ENCODE measurements at places on chromosomes 2 and 18. TPM values are rescaled to one million over a fixed set of nuclear protein-coding genes. Genes with fewer than 3 reads are reported as not detected.

NYAP2 gene
- total RNA-seq: not detected

DNA sequence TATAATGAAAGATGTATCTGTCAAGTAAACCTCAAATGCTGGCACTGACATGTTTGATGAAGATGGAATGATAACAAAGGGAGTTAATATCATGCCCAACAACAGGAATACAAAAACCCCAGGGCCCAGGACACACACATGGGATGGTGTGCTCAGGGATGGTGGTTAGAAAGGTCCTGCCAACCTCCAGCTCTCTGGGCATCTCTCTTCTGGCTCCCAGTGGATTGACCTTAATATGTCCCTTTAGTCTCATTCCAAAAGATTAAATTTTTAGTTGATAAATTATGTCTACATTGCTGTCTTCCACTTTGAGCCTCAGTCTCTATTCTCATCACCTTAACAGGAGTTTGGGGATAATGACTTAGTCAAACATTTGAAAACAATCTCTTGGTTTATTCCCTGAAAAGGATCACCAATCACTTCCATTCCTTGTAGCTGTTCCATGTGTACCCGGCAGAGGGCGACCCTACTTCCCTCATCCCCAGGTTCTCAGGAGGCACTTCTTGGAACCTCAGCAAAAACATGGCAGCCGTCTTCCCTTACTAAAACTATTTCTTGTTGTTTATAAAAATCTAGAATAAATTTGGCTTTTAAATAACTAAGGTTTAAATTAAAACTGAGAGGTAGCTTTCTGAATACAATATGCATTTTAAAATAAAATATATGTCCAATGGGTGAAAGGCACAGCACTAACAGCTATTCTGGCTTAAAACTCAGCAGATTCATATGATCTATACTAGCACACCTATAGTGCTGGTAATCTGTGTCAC lies 29.6 kb downstream of the MCEE start:
- peak; percentile 2 for DNase-seq
- H3K4me3 ChIP-seq: no peak overlapping the region
- H3K27ac ChIP-seq: no peak overlapping the region
- no peaks in the 10 kb centered on the region for H3K36me3 ChIP-seq
- no peaks in the 10 kb centered on the region for H3K27me3 ChIP-seq
- H3K4me1 ChIP-seq: no peaks in the 10 kb centered on the region

DYNC2LI1 gene
- total RNA-seq: 10.9 TPM

- no peak overlapping the region for H3K27ac ChIP-seq
- H3K36me3 ChIP-seq: no peaks in the 10 kb centered on the region
- peaks cover 8% of the 10 kb centered on the region for H3K4me1 ChIP-seq
- H3K27me3 ChIP-seq: no peaks in the 10 kb centered on the region
- H3K4me3 ChIP-seq: no peak overlapping the region
These were observed 137.5 kb downstream of the CTIF start for GRCh38 chr18:48676346-48676745.

SGO2 gene
- total RNA-seq: 21.7 TPM

DNA sequence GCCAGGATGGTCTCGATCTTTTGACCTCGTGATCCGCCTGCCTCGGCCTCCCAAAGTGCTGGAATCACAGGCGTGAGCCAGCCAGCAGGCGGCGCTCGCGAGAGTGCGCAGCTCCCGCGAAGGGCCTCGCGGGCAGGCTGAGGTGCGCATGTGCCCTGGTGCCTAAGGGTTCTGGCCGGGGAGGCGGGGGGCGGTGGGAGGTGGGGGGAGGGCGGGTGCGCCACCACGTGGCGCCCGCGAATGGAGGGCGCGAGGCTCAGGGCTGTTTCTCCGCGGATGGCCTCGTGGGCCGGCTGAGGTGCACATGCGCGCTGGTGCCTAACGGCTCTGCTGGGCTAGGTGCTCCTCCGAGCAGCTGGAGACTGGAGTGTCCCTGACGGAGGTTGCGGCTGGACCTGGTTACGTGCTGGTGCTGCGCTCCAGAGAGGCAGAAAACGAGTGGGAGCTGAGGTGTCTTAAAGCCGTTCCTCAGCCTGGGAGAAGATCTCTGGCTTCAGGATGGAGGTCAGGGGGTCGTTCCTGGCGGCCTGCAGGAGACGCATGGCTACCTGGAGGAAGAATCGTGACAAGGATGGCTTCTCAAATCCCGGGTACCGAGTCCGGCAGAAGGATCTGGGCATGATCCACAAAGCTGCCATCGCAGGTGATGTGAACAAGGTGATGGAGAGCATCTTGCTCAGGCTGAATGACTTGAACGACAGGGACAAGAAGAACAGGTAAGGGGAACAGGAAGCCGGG lies at the start of gene ANKRD62:
Gene ANKRD62, plus strand, starts transcription at position 324 of the 738 bp plus-strand sequence. Its CDS starts 175 bp downstream, at position 499.
- no peak within 1 kb of the TSS for H3K4me3 ChIP-seq
- no peak within 1 kb of the TSS for H3K27ac ChIP-seq
- H3K36me3 ChIP-seq: no peaks in the 10 kb centered on the region
- H3K27me3 ChIP-seq: no peaks in the 10 kb centered on the region
- DNase-seq: no peak

SKOR2 gene
- not detected for total RNA-seq

DNA sequence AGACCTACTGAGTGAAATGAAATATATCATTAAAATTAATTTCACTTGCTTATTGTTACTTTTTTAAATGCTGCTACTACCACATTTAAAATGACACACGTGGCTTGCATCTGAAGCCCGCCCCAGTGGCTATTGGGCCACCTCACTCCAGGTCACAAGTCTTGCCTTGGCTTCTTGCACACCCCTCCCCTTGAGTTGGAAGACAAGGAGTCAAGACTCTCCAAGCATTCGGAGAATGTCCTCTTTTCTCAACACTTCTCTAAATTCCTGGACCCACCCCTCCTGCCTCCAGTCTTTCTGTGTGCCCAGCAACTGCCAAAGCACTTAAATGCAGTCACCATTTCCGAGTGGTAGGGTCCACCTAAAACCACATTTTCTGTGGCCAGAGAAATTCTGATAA lies 73.4 kb downstream of the ZBTB7C start:
- H3K27me3 ChIP-seq: 0 out of 2 replicates have a peak, but pooled peaks cover 2% of the 10 kb centered on the region
- DNase-seq: no peak

CCDC74A gene
- 71.9 TPM for total RNA-seq

GRCh38 chr2:238077292-238077691 lies 16.5 kb downstream of the SCLY start:
- H3K36me3 ChIP-seq: peaks cover 9% of the 10 kb centered on the region
- H3K27ac ChIP-seq: no peak overlapping the region
- H3K4me3 ChIP-seq: no peak overlapping the region

- H3K4me1 ChIP-seq: no peaks in the 10 kb centered on the region
- H3K36me3 ChIP-seq: no peaks in the 10 kb centered on the region
- no peak for DNase-seq
- no peak overlapping the region for H3K27ac ChIP-seq
- peaks cover 6% of the 10 kb centered on the region for H3K27me3 ChIP-seq
These were observed 202.6 kb upstream of the SMAD2 start for GRCh38 chr18:48132797-48133655.

GRCh38 chr2:158904627-158905177 lies 63.7 kb upstream of the TANC1 start:
- no peaks in the 10 kb centered on the region for H3K27me3 ChIP-seq
- H3K36me3 ChIP-seq: no peaks in the 10 kb centered on the region
- DNase-seq: no peak
- no peaks in the 10 kb centered on the region for H3K4me1 ChIP-seq

HOXD13 gene
- not detected for total RNA-seq

DNA sequence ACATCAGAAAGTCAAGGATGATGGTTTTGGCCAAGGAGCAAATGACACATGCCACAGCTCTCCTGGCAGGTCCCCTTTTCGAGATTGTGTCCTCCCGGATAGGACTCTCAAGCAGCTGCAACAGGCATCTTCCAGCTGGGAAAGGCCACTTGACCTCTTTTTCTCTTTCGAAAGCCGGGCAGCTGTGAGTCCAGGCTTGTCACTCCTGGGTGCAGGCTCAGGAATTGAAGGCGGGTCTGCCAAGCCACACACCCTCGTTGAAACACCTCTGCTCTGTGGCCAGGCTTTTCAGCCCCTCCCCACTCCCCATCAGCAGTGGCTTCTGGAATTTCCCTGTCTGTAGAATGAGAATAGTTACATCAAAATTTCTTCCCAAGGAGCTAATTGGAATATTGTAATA lies 98.0 kb downstream of the CCDC138 start:
- H3K27me3 ChIP-seq: no peaks in the 10 kb centered on the region
- no peak overlapping the region for H3K4me3 ChIP-seq
- no peaks in the 10 kb centered on the region for H3K36me3 ChIP-seq
- no peak for DNase-seq

DNA sequence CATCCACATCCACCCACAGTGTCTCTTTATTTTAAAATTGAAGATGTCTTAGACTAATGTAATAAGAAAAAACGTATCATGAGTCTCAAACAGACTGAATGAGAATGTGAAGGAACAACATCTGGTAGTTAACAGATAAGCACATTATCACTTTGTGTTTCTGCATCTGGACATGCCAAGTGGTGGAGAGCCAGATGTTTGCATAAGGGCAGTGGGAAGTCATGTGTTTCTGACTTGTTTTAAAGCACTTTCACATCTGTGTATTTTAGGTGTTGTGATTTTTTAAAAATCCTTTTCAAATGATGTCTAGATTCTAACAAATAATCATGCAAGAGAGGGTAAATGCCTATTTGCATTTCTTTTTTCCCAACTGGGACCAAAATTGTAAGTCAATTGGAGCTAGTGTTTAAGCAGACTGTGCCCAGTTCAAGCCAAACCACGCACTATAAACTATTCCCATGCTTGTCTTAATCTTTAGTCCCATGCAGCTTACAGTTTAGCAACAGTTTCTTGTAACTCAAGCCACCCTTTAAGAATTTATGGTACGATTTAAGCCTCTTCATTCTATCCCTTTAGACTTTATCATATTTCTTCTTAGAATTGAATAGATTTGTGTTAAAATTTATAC lies 272.7 kb upstream of the DOK6 start:
- H3K27me3 ChIP-seq: no peaks in the 10 kb centered on the region
- no peak overlapping the region for H3K4me3 ChIP-seq
- DNase-seq: no peak

GRCh38 chr2:18505703-18506341 lies 54.6 kb downstream of the RDH14 start:
- H3K36me3 ChIP-seq: no peaks in the 10 kb centered on the region
- no peak for DNase-seq
- no peaks in the 10 kb centered on the region for H3K4me1 ChIP-seq
- H3K27ac ChIP-seq: no peak overlapping the region
- no peak overlapping the region for H3K4me3 ChIP-seq

DNA sequence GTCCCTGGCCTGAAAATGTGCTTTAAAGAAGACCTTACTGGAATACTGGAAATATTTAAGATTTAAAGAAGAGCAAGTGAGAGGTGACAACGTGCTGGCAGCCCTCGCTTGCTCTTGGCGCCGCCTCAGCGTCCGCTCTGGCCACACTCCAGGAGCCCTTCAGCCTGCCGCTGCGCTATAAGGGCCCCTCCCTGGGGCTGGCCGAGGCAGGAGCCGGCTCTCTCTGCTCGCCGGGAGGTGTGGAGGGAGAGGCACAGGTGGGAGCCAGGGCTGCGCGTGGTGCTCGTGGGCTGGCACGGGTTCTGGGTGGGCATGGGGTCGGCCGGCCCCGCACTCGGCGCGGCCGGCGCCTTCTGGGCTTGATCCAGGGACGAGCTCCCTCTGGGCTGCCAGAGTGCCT lies 2.9 kb upstream of the COQ10B start:
- H3K36me3 ChIP-seq: no peaks in the 10 kb centered on the region
- no peak overlapping the region for H3K4me3 ChIP-seq
- H3K27me3 ChIP-seq: no peaks in the 10 kb centered on the region
- no peak overlapping the region for H3K27ac ChIP-seq

- H3K27me3 ChIP-seq: no peaks in the 10 kb centered on the region
- H3K36me3 ChIP-seq: no peaks in the 10 kb centered on the region
- no peak overlapping the region for H3K4me3 ChIP-seq
- H3K27ac ChIP-seq: no peak overlapping the region
- H3K4me1 ChIP-seq: no peaks in the 10 kb centered on the region
These were observed 155.3 kb upstream of the TWIST2 start for GRCh38 chr2:238692562-238692961.

DNA sequence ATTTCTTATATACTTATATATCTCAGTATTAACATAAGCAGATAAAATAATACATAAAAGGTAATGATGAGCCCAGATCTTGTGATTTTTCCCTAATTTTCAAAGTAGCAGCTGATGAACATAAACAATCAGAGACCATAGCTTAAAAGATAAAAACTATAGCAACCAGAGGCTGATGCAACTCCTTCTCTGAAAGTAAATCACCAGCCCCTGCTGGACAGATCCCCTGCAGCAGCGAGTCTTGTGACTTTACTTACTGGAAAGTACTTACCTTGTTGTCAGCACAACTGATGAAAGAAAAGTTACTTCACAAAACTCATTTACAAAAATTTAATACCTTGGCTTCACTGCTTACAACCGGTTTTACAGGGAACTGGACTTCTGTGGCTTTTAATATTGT lies 67.3 kb downstream of the GORASP2 start:
- H3K27ac ChIP-seq: no peak overlapping the region
- no peaks in the 10 kb centered on the region for H3K27me3 ChIP-seq
- H3K4me3 ChIP-seq: no peak overlapping the region

Data from GM12878 (cell line).